Inflammatory macrophage treated with lipopolysaccharide for 4 hours (primary cell): ENCODE measurements at places on chromosomes 13 and 19.

DNA sequence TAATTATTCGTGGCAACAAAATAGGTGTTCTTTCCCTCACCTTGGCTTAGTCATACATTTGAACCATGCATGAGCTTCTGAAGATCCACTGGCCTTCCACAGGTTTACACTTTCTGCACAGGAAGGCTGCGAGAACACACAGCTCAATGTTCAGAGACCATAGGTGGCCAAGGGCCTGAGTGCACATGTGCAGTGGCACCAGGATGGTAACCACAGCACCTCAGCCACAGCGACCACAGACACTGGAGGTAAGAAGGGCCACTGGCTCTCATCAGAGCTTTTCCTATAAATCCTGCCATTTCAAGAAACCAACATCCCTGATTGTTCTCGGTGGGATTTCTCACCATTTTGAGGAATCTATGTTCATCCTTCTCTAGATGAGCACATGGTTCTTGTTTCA is 1.6 kb downstream of the DCLK1 start:
- DNase-seq, result no peak

DNA sequence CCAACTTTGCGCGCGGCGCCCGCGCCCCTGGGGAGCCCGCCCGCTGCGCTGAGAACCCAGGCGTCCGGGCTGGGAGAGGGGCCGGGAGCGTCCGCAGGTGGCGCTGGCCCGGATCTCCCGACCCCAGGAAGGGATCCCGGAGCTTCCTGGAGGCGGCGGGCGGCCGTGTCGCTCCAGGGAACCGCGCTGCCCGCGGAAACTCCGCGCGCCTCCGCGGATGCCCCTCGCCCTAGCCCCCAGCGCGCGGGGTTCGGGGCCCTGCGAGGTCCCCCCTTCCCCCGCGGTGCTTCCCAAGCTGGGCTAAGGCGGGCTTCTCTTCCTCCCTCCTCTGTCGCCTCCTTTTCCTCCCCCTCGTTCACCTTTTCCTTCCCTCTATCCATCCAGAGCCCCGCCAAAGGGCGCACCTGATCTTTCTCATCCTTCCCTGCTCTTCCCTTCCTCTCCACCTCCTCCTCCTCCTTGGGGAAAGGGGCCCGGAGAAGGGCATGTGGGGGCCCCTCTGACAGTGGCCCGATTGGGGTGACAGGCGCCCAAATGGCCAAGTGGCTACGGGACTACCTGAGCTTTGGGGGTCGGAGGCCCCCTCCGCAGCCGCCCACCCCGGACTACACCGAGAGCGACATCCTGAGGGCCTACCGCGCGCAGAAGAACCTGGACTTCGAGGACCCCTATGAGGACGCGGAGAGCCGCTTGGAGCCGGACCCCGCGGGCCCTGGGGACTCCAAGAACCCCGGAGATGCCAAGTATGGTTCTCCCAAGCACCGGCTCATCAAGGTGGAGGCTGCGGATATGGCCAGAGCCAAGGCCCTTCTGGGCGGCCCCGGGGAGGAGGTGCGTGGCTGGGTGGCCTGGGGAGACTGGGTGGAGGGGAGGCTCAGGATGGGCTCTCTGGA is 710 bp downstream of the SHD start:
- no peak for DNase-seq

DNA sequence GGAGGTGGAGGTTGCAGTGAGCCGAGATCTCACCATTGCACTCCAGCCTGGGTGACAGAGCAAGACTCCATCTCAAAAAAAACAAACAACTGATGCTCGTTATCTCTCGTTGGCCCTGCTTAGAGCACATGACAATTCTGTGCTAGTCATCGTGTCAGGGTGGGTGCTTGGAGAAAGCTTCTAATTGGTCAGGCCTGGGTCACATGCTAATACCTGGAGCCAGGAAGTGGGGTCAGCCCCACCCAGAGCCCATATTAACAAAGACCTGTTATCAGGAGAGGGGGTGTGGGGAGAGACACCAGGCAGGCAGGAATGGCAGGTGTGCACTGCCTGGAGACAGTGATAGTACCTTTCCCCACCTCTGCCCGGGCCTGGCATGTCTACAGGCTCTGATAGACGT is 84.9 kb downstream of the DPF1 start:
- DNase-seq, result no peak

- DNase-seq, result no peak
Measured at GRCh38 chr19:33468361-33469170, 53.0 kb downstream of the PEPD start.

DNA sequence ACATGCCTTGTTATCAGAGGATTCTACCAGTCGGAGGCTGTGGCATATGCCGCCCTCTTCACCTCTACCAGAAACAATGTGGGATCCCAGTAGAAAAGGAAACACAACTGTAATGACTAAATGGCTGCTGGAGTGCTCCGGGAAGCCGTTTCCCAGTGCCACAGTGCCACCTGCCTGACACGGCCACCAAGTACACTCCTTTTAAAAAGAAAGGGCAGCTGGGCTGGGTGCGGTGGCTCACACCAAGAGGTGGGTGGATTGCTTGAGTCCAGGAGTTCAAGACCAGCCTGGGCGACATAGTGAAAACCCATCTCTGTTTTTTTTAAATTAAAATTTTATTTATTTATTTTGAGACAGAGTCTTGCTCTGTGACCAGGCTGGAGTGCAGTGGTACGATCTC is 67.3 kb downstream of the TRPM4 start:
- peak; percentile 72 for DNase-seq

GRCh38 chr19:29547981-29548380 is 22.2 kb downstream of the VSTM2B start:
- DNase-seq, result no peak

DNA sequence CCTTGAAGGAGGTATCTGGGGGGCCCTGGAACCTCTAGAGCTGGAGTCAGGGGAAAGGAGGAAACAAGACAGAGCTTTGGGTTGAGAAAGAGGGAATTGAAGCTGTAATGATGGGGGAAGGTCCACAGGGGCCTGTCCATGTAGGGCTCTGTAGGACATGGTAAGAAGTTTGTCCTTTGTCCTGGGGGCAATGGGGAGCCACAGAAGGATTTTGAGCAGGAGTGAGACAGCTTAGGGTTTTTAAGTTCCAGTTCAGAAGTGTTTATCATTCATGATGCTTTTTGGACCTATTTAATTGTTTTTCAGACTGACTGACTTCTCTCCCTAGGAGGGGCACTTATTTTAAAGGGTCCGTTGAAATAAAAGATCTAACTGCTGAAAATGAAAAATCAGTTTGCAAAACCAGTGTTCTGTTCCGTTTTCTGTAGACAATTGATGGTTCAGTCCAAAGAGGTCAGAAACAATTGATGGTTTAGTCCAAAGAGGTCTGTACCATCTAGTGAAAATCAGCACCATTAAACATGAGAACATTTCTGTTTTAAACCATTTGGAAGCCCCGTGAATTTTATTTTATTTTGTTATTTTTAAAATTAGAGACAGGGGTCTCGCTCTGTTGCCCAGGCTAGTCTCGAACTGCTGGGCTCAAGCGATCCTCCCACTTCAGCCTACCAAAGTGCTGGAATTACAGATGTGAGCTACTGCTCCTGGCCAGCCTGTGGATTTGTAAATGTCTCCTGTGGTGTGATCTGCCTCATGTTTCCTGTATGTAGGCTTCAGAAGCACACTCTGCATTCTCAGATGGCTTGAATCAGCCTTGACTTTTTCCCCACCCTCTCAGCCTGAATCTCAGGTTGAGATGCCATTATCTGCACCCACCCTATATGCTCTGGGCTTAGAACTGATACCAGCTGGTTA is 8.4 kb downstream of the PLD3 start:
- no peak for DNase-seq

- no peak for DNase-seq
Measured at GRCh38 chr19:50833117-50833801, at the start of gene KLK15. KLK15 (minus strand) TSS chr19:50833574; CDS start chr19:50831492, 2,082 bp downstream.

GRCh38 chr13:107192289-107192688 is 624.4 kb upstream of the ARGLU1 start:
- DNase-seq, result no peak

GRCh38 chr19:14683439-14683838 is 6.4 kb upstream of the ZNF333 start:
- DNase-seq, result peak; percentile 97

DNA sequence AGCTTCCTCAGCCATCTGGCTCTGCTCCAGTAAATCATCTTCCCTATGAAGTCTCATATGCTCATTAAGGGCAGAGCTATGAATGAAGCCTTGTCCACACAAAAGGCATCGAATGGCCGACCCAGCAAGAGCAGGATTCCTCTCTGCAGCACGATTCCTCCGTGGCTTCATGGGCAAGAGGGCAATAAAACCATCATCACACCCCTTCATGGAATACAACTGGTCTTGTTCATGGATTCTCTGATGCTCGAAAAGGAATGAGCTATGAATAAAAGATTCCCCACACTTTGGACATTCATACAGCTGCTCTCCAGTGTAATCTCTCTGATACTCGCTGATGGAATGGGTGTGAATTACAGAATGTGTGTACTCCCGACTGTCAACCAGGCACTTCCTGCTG is 25.9 kb downstream of the PEG3 start:
- DNase-seq, result no peak

- peak; percentile 11 for DNase-seq
Measured at GRCh38 chr19:40521276-40521675, 54.5 kb downstream of the SPTBN4 start.

DNA sequence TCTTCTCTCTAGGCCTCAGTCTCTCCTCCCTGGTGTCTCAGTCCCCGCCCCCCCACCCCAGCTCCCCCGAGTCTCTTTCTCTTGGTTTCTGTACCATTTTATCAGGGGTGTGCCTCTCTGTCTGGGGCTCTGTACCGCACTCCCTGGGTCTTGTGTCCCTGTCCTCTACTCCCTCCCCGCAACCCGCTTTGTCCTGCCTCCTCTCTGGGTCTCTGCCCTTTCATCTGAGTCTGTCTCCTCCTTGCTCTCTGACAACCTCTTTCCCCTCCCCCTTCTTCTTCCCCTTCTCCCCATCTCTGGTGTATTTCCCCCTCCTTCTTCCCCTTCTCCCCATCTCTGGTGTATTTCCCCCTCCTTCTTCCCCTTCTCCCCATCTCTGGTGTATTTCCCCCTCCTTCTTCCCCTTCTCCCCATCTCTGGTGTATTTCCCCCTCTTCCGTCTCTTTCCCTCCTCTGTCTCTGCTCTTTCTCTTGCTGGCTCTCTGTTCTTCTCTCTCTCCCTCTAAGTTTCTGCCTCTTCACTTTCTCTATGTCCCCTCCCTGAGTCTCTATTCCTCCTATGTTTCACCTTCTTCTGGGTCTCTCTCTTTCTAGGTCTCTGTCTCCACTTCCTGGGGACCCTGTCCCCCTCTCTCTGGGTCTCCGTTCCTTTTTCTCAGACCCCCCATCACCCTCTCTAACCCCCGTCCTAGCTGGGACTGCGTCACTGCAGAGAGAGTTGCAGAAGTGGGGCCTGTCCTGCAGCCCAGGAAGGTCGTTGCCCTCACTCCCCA is 2.2 kb upstream of the KCNC3 start:
- peak; percentile 38 for DNase-seq

GRCh38 chr13:49791711-49792549 is 552 bp downstream of the KPNA3 start:
- peak; percentile 21 for DNase-seq
